ENCODE measurements at places on chromosomes 5 and 9.

- no peak for DNase-seq
Observed at GRCh38 chr5:74586856-74587255, 53.7 kb downstream of the ENC1 start.

DNA sequence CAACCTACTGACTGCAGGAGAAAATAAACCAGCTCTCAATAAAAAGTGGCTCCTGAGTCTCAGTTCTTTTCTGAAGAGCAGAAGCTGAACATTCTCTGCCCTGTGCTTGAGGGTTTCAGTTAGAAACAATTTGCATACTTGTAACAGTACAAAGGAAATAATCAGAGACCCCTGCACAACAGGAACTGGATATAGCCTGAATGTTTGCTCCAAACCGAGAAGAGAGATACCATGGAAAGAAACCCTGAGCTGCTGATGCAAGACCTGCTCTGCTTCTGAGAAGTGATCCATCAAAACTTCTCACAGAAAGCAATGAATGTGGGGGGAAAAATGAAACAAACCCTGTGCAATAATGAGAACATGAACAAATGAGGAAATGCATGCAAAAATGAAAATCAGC lies 592.9 kb downstream of the SEMA5A start:
- no peak for DNase-seq

DNA sequence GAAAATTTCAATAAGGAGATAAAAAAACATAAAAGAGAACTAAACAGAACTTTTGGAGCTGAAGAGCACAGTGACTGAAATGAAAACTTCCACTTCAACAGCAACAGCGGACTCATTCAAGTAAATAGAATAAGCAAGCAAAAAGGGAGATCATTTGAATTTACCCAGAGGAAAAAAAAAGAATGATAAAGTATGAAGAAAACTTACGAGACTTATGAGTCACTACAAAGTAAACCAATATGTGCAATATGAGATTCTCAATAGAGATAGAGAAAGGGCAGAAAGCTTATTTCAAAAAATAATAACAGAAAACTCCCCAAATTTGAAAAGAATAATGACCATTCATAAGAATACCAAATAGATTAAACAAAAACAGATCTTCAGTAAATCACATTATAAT lies 1605.7 kb upstream of the CDH6 start:
- DNase-seq = no peak

DNA sequence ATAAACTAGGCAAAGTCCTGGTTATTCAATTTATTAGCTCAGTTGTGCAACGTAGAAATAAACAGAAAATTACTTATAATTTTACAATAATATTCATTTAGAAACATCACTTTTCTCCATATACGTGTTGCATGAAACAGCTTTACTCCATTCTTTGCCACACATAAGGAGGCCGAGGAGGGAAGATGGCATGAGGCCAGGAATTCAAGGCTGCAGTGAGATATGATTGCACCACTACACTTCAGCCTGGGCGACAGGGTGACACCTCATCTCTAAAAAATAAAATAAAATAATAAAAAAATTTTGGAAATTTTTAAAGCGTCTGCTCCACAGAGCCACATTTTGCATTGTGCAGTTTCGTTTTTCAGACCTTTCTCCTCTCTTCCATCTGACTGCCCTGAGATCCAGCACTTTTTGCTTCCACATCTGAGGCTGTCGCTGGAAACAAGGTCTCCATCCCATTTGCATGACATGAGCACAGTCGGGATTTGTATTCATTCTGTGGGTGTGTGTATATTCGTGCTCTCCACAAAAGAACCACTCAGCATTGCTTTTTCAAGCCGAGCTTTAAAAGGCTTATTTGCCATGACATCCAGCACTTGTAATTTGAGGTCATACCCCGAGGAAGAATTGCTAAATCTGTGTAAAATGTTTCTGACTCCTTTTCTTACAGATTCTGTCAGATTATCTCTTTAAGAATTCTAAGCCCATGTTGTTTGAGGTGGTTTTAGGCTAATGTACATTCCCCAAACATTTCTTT lies 98.6 kb upstream of the MSX2 start:
- DNase-seq = no peak

GRCh38 chr9:2675834-2676233 lies 41.5 kb upstream of the KCNV2 start:
- DNase-seq = no peak

GRCh38 chr9:131270171-131271015 lies 5.9 kb downstream of the FAM78A start:
- DNase-seq = no peak

DNA sequence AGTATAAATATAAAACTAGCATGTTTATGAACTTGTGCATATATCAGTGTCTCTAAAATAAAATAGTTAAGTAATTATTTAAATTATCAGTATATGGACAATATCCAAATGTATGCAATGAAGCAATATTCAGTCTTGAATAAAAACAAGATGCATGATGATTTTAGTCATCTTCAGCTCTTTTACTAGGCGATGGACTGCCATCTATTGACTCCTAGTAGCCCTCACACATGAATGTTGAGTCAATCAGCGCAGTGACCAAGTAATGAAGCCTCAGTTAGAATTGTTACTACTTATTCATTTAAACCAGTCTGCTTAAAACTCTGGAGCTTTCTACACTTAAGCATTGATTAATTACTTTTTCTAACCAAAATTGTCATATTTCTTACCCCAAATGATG lies 92.9 kb upstream of the GRHPR start:
- peak; percentile 5 for DNase-seq

- DNase-seq = no peak
Observed at GRCh38 chr5:35058374-35058788, 10.6 kb upstream of the AGXT2 start.

GRCh38 chr5:42953041-42953440 lies 87.1 kb downstream of the ANXA2R start:
- DNase-seq = no peak

DNA sequence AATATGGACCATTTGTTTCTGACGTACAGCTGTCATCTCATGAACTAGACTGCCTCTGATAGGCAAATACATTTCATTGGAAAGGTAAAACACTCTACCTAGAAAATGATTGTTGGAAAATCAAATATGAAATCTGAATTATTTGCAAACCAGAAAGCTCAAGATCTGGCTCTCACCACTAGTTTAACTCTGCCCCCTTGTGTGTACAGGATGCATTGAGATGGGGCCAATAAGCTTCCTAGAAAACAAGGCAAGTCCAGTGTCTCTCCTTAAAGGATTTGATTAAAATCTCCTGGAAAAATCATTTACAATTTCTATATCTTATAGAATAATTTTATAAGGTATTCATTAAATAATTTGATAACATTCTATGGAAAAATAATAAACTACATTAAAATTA lies 311.9 kb upstream of the ANKH start:
- no peak for DNase-seq

- no peak for DNase-seq
Observed at GRCh38 chr9:91647371-91647770, 223.7 kb upstream of the NFIL3 start.

GRCh38 chr5:109041317-109041716 lies 293.6 kb downstream of the FER start:
- no peak for DNase-seq

- no peak for DNase-seq
Observed at GRCh38 chr9:92963831-92964606, 16.7 kb downstream of the FGD3 start.

DNA sequence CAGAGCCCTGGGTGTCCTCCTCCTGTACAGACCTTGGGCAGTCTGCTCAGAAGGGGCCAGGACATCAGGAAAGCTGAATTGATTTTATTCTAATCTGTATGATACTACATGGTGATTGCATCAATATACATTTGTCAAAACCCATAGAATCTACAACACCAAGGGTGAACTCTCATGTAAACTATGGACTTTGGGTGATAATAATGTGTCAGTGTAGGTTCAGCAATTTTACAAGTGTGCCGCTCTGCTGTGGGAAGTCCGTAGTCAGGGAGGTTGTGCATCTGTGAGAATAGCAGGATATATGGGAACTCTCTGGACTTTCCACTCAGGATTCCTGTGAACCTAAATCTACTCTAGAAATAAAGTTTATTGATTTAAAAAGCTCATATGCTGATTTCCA lies 155.3 kb upstream of the NFIL3 start:
- DNase-seq = no peak

GRCh38 chr9:109755040-109755439 lies 25.0 kb upstream of the PALM2AKAP2 start:
- no peak for DNase-seq

DNA sequence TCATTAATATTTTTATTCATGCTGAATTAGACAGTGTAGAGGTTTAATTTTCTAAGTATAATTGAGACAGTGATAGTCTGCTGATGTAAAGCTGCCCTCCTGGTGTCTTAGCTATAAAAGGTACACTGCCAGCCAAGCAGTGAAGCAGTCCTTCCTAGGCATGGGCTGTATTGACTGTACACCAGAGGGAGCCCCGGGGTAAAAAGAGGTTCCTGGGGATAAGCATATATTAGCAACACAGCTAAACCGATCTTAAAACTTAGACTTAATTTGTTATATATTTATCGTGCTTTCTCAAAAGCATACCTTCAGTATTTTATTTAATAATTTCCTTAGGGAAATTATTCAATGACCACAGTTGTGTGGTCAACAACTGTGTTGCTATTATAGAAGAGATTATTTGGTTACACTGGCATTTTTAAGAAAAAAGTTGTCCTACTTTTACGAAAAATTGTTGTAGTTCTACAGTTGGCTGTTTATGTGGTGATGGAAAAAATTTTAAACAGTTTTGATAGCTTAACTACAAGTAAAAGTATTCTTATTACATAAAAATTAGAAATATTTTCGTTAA lies 68.8 kb downstream of the ELL2 start:
- peak; percentile 54 for DNase-seq

DNA sequence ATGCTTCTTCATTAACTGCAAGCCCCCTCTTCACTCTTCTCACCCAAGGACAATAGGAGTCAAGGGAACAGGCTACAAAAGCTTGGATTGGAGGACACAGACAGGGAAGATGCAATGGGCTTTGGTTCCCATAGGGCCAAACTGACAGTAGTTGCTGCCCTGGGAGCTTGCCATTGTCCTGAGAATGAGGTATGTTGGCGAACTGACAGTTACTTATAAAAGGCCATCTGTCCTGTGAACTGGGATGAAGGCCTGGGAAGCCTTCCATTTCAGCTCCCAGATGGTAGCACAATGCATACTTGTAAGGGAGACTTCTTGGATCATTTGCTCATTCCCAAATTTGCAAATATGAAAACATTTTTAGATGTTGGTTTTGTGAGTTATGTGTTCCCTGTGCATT lies 88.9 kb downstream of the SNCAIP start:
- DNase-seq = no peak

DNA sequence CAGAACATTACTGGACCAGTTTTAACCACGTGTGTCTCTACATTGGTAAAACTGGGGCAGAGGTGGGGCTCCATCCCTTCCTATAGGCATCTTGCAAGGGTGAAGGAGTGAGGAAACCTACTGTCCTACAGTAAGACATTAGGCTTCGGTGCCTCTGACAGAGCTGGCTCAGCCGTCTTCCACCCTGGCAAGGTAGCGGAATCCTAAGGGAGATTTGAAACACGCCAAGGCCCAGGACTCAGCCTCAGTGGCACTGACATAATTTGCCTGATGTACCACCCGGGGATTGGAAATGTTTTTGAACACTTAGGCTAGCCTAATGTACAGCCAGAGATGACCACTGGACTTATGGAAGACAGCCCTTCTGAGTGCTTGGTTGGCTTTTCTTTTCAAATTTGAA lies 329.7 kb upstream of the IRX1 start:
- DNase-seq = no peak

- DNase-seq = no peak
Observed at GRCh38 chr5:81724108-81724507, 26.8 kb downstream of the SSBP2 start.

- peak; percentile 76 for DNase-seq
Observed at GRCh38 chr5:154850255-154851062, at the start of gene FAXDC2. Gene FAXDC2, minus strand, starts transcription at chr5:154850603. Its CDS starts 12,425 bp downstream, at chr5:154838178.

DNA sequence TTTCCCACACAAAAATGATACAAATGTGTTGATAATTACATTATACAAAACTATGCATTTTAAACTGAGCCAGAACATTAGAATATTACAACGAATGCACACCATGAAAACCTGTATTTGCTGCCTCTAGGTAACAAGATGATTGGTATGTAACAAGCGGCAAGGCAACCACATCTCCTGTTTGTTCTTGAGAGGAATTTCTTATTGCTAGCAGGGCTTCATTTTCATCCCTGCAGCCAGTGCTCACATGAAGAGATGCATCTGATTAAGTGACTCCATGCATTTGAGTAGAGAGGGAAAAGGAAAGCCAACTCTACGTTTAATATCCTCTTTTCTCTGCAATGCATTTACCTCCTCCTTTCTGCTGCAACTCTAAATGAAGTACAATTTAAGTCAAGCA lies 36.6 kb downstream of the FRMD3 start:
- DNase-seq = no peak

DNA sequence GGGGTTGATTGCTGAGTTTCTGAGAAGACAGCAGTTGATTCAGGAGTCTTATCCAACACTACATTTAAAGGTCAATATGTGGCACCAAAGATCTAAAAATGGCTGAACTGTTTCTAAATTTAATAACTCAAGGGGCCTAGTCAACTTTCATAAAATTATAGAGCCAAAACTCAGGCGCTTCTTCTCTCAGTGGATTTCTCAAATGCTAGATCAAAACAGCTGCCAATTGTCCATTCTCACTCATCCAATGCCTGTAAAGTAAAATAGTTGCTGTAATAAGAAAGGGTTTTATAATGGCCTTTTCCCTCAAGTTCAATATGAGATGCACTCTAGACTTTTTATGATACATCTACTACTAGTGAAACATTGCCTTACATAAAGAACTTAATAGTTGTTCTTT lies 26.5 kb downstream of the ADAMTSL1 start:
- DNase-seq = no peak

DNA sequence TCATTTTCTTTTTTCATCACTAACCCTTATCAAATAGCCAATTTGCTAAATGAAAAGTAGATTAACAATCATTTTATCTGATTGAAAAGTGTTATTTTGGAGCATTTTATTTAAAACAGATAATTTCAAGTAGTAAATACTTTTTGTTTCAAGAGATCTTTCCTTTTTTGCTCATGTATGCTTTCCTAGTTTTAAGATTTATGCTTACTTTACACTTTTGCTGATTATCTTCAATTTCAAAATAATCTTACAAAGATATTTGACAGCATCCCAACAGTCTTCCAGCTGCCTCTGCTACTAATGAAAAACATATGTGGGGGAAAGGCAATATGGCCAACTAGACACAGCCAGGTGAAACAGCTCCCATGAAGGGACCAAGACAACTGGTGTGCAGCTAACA lies 1027.3 kb upstream of the CDH9 start:
- no peak for DNase-seq

- no peak for DNase-seq
Observed at GRCh38 chr5:34639852-34640626, 16.1 kb upstream of the RAI14 start.

- DNase-seq = no peak
Observed at GRCh38 chr5:169646856-169647255, 9.8 kb downstream of the DOCK2 start.

DNA sequence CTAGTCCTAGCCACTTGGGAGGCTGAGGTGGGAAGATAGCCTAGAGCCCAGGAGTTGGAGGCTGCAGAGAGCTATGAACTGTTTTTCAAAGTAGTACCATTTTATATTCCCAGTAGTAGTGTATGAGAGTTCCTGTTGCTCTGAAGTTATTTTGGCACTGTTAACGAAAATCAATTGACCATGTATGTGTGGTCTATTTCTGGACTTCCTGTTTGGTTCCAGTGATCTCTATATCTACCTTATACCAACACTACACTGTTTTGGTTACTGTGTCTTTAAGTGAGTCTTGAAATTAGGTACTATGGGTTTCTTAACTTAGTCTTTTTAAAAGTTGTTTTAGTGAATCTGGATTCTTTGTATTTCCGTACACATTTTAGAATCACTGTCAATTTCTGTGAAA lies 13.6 kb downstream of the SLF1 start:
- no peak for DNase-seq
